ENCODE measurements at places on chromosomes 3 and 15.

DNA sequence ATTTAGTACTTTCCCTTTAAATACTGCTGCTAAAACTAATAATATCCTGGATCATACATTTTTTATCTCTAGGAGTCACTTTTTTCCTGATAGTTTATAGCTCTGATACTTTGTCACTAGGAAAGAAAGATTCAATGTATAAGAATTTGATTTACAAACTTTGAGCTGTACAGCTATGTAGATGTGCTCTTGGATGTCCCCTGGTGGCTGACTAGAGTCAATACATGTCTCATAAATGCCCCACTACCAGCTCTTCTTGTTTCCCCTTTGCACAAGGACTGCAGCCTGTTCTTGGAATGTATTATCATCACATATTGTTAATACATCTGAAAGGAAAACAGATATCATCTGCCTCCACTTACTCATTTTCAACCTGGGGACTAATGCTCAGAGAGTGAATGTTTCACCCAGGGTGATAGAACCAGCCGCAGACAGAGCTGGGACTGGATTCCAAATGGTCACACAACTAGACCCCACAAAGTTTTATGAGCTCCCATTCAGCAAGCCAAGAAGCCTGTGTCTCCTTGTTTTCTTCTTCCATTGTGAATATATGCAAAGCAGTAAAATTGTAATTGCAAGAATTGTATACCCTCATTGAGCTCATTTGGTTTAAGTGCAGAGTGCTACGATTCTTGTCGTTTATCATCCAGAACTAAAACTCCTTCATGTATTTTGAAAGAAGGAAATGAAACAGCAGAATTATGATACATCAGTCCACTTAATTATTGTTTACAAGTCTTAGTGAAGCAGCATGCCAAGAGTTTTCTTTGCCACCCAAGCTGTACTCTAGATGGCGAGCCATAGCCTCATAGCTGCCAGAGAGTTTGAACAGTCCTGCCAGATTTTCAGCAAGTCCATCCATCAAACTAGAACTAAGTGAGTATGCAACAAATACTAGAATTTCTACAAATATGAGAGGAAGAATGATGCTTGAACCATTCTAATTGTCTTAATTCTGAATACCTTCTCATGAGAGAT lies 261.6 kb upstream of the LMCD1 start:
- peak; percentile 29 for DNase-seq

DNA sequence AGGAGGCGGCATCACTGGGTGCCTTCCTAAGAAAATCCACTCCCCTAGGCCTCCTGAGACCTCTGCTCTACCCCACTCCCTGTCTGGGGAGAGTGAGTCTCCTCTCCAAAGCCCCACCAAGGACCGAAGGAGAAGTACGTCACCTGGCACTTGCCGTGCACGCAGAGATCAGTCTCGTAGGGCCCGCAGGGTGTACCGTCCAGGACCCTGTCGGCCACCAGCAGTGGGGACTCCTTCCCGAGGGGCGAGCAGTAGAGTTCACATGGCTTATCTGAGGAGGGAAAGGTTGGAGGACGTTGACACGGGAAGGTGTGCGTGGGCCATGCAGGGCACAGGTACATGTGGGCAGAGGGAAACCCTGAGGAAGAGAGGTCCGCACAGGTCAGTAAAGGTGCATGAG lies 232.9 kb downstream of the ADAMTS17 start:
- DNase-seq: no peak

DNA sequence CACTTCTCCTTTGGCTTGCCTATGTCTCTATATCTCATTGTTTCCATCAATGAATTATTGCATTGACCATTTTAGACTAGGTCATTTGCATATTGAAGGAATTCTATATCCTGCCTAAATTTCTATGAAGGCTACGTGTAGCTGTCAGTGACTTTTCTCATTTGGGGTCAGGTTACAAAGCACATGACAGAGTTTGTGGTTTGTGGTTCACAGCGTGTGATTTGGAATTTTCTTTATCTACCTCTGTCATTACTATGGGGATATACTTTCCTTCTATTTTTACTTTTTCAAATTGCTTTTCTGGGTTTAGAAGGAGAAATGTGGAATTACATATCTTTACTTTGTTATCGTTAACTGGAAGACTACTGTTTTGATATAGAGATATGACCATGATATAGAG lies 317.3 kb upstream of the CFAP20DC start:
- no peak for DNase-seq

- DNase-seq: no peak
Observed at GRCh38 chr3:77489216-77489615, 449.3 kb downstream of the ROBO2 start.

- DNase-seq: no peak
Observed at GRCh38 chr3:87805670-87806069, 253.1 kb downstream of the CGGBP1 start.

DNA sequence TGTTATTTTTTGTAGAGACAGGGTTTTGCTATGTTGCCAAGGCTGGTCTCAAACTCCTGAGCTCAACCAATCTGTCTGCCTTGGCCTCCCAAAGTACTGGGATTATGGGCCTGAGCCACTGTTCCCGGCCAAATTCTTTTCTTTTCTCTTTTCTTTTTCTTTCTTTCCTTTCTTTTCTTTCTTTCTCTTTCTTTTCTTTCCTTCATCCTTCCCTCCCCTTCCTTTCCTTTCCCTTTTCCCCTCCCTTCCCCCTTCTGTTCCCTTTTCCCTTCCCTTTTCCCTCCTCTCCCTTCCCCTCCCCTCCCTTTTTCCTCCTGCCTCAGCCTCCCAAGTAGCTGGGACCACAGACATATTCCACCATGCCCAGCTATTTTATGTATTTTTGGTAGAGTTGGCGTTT lies 3.1 kb upstream of the ARF4 start:
- DNase-seq: no peak

GRCh38 chr3:23270423-23270822 lies 67.3 kb downstream of the UBE2E2 start:
- DNase-seq: no peak

DNA sequence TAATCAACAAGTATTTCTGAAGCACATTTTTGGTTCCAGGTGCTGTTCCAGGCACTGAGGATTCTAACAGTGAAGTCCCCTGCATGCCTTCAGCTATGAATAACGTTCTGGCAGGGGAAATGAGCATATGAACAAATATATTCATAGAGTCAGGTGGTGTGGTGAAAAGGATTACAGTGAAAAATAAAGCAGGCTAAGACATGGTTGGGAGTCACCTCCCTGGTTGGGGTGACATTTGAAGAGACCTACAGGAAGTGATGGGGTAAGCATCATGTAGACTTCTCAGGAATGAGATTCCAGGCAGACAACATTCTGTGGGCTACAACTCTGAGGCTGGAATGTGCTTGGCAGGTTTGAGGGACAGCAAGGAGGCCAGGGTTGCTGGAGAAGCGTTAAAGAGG lies 15.0 kb downstream of the FRMD4B start:
- DNase-seq: no peak

- no peak for DNase-seq
Observed at GRCh38 chr15:84702961-84703482, 12.9 kb downstream of the SEC11A start.

GRCh38 chr3:48372862-48373435 lies 930 bp downstream of the FBXW12 start:
- no peak for DNase-seq

GRCh38 chr3:62214850-62215249 lies 158.5 kb downstream of the FEZF2 start:
- no peak for DNase-seq

DNA sequence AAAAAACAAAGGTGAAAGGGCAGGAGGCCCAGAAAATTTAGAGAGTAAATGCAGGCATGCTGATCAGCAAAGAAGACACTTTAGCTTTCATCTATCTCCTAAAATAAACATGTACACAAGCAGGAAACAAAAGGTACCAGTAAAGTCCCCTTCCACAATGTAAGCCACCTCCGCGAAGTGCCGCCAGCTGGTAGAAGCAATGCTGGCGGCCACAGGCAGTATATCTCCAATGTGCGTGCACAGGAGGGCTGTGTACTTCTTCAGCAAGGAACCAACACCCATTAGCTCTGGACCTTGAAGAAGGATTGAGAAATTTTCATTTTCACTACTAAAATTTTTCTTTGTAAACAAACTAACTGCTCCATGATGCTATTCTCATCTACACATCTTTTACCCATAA lies 75.4 kb downstream of the HERC2 start:
- no peak for DNase-seq

DNA sequence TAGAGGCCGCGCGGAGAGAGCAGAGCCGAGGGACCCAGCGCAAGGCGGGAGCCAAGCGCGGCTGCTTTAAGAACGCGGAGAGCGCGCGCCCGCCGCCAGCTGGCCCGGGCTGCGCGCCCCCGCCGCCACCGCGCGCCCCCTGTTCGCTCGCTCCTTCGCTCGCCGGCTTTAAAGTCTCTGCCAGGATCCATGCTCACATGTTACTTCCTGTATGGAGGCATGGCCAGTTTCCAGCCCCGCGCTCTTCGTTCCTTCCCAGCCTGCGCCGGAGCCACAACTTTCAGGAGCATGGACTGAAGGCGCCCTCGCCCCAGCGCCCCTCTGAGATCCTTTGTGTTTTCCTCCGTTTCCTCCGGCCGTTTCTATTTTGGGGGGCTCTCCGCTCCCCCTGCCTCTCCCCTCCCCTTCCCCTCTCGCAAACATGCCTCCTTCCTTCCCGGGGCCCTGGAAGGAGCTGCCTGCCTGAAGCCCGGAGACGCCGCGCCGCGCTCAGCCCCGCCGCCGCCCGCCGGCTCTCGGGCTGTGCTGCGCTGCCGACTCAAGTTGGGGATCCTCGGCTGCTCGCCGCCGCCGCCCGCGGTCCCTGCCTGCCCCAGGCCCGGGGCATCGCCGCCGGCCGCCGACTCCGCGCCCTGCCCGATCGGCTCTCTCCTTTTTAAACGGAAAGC lies at the start of gene PTPRG:
Gene PTPRG, plus strand, starts transcription at position 198 of the 668 bp plus-strand sequence. CDS start 717 bp downstream, outside the sequence.
- DNase-seq: peak; percentile 85

GRCh38 chr3:14768881-14769280 lies 49.9 kb upstream of the FGD5 start:
- DNase-seq: no peak

DNA sequence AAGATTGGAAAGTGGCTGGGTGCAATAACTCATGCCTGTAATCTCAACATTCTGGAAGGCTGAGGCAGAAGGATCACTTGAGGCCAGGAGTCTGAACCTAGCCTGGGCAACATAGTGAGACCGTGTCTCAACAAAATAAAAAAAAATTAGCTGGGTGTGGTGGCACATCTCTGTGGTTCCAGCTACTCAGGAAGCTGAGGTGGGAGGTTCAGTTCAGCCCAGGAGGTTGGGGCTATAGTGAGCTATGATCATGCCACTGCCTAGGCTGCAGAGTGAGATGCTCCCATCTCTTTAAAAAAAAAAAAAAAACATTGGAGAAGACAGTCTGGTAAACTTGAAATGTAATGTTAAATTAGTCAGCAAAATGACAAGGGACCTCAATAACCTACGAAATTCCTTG lies 57.9 kb downstream of the STAG1 start:
- DNase-seq: no peak

- DNase-seq: no peak
Observed at GRCh38 chr15:67185621-67186225, 68.7 kb downstream of the AAGAB start.

DNA sequence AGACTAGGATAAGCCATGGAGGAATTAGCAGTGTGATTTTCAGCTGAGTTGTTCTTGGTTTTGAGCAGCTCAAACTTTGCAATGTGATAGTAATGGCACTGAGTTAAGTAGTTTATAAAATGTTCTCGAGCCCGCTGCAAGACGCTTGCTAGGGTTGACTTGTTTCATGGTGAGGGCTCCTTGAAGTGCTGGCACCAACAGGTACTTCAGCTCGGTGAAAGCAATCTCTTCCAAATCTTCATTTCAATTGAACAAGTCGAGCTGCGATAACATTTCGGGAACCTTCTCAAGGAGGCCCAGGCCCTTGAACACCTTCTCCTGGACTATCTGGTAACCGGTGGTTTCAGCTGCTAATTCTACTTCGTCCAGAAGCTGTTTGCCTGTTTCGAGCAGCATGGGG lies 50.8 kb upstream of the DYNC1LI1 start:
- DNase-seq: no peak

GRCh38 chr3:70811880-70812279 lies 499.4 kb upstream of the MDFIC2 start:
- DNase-seq: no peak

DNA sequence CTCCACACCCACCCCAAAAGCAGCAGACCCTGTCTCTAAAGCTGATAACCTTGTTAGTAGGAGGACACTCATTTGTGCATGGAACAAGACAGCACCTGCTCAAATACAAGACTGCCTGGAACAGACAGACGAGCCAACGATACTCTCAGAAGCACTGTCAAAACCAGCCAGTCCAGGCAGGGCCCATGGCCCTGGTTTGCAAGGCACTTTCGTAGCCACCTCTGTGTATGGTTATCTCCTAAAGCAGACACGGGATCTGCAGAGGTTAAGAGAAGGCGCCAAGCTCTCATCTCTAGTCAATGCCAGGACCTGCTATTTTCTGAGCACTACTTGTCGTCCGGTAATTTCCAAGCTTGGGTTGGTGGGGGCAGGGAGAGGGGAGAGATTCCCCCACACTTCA lies 10.5 kb downstream of the NTRK3 start:
- DNase-seq: no peak

DNA sequence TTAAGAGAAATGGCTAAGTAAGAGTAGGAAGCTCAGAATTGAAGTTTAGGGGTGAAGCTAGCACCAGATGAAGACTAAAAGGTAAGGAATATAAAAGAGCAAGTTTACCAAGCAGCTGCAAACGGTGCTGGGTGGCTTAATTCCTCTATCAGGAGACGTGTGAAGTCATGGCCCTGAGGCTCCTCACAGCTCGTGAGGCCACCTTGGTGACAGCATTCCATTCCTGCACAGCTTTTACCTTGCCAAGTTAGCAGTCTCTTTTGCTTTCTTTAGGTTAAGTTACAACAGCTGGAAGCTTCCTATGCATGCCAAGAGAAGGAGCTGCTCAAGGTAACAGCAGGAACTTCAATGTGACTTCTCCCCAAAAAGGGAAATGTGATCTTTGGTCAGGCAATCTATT lies 6.4 kb downstream of the TMCO5A start:
- DNase-seq: no peak

DNA sequence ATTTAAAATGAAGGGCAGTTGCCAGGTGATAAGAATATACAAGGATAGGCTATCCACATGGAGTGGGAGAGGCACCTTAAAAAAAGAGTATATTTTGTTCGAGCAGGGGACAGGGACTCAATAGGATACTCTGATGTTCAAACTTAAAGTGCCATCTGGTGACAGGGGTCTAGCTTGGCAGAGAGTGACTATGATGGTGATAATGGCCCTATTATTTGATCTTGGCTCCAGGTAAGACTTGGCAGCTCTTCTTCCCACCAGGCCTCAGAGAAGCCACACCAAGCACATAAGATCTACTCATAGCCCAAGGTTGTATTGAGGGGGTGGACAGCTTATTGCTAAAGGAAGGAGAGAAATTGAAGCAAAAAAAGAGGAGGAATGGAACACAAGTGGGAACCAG lies 109.0 kb upstream of the MANF start:
- DNase-seq: no peak

- no peak for DNase-seq
Observed at GRCh38 chr15:70217226-70218160, 119.8 kb upstream of the TLE3 start.
